ENCODE measurements at places on chromosomes 3 and 15.

DNA sequence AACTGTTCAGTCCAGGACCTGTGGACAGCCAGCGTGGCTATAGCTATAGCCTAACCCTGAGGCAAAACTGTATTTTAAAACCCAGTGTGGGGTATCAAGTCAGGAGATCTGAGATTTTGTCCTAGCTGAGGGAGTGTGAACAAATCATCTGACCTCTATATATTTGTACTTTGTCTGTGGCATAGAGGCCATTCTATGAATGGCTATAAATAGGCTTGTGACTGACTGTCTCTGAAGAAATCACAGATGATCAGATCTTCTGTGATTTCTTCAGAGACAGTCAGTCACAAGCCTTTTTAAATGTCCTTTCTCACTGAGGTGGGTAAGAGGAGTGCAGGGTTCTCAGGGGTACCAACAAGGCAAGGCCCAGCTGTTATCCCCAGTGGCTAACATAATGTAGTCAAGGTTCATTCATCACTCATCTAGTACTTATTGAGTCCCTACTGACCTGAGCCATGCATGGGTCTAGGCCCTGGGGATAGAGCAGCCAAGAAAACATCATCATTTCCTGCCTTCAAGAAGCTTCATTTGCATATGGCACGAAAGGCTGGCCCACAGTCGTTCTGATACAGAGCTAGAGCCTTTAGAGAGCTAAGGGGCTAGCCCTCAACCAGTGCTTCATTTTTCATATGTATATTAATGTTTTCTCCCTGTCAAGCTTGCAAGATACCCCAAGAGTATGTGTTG is 53.3 kb downstream of the TIPARP start:
- no peak for DNase-seq

GRCh38 chr3:148816427-148816826 is 11.2 kb upstream of the CPB1 start:
- DNase-seq: no peak

DNA sequence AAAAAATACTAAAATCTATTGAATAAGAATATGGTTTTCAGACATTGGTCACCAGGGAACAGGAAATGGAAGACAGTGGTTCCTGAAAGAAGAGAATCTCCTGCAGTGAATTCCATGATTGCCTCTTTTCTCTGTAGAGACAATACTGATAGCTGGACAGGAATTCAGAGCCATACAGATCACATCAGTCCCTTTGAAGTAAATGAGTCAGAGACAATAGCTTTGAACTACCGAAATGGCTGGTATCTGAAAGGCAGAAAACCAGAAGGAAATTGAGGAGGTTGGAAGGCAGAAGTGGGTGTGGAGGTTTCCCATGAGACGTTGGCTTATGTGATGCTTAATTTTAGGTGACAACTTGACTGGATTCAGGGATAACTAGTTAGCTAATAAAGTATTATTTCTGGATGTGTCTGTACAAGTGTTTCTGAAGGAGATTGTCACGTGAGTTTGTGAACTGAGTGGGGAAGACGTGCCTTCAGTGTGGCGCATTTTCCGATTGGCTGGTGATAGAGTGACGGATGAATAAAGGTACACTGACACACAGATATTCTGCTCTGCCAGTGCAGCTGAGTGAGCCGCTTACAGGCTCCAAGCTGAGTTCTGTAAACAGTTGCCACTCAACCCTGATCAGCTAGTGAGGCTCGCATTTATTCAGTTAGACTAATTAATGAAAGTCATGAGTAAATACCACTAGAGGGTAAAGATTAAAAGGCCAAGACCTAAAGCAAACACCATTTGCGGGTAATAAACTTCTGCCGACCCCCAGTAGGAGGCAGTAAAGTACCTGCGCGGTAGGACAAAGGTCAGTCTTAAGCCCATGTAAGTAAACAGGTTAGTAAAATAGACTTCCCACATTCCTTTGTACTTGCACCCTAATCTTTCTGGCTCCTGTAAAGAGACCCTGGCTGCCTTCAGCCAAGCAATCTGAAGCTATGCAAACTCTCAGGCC is 1298.6 kb downstream of the SI start:
- DNase-seq: no peak

GRCh38 chr15:29149738-29150075 is 119.9 kb downstream of the NSMCE3 start:
- DNase-seq: no peak

DNA sequence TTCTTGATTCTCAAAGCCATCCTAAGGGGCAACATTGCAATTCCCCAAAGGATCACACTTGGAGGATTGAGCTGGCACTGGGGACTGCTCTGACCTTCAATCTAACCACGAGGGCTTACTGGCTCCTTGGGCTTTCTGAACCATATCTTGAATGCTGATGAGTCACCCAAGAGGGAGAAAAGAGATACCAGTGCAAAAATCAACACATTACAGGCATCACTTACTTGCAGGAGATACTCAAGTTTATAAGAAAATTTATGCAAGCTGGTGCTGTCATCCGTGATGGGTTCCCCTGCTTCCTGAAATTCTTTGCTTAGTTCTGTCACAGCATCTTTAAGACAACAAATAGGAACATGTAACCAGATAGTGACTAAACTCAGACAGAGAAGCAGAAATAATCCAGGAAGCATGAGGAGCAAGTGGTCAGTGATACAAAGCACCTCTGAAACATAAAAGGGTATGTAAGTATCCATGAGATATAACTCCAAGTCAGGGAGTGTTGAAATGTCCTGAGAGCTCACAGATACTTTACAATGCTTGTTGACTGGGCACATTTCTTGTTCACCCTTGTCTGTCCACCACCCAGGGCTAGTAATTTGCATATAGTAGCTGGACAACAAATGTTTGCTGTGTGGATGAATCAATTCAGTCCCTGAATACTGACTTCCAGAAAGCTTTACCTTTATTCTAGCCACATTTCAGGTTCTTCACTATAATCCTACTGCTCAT is 14.1 kb downstream of the FYCO1 start:
- no peak for DNase-seq

DNA sequence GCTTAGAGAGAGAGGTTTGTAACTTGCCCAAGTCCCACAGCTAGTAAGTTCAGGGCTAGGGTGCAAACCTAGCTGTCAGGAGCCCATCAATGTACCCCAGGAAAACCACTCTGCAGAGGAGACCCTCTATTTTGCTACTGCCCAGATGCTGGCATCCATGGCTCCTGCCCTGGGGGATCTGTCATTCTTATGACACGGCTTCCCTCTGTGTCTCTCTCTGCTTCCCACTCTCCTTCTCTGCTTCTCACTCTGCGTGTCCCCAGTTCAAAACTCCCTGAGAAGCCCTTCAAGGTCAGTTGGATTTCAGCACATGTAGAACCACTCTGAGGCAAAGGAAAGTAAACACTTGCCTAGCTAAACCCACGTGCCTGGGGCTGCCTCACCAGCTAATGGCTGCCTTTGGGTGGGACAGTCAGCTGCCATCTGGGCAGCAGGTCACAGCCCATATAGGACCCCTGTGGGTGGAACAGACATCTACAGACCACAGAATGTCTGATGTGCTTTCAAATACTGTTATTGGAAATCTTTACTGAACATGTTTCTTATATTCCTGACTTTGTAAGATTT is 29.4 kb upstream of the SLCO2A1 start:
- DNase-seq: no peak
